SK-N-DZ (cell line): ENCODE measurements at places on chromosomes 12 and 14.

DNA sequence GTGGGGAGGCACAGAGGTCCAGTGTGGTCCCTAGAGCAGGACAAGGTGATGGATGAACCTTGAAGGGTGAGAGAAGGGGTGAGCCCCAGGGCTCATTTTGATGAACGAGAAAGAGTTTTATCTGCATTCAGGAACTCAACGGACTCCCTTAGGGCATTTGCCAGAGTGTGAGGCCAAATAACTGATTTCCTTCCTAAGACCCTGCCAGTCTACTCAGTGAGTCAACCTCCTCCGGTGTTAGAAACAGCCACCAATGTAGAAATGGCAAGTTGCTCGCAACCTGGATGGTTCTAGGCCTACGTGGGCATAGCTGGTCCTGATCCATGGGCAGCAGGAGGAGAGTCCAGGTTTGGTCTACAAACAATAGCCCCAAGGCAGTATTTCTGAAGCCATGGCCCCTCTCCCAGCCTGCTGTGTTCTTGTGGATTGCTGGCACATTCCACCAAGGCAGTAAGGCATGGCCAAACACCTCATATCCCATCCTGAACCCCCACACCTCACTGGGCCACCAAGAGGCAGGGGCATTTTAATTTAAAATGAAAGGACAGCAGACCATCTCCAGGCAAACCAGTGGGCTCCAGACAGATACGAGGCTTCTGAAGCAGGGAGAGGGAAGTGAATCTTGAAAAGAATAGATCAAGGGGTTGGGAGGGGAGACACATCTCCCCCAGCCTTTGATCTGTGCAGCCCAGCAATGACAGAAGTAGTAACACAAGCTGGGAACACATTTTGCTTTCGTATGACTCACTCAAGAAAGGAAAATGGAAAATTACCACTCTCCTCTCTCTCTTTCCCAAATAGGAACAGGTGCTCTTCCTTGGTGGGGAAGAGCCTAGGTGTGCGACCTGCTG is 25.4 kb upstream of the TESC start:
- no peak for DNase-seq

DNA sequence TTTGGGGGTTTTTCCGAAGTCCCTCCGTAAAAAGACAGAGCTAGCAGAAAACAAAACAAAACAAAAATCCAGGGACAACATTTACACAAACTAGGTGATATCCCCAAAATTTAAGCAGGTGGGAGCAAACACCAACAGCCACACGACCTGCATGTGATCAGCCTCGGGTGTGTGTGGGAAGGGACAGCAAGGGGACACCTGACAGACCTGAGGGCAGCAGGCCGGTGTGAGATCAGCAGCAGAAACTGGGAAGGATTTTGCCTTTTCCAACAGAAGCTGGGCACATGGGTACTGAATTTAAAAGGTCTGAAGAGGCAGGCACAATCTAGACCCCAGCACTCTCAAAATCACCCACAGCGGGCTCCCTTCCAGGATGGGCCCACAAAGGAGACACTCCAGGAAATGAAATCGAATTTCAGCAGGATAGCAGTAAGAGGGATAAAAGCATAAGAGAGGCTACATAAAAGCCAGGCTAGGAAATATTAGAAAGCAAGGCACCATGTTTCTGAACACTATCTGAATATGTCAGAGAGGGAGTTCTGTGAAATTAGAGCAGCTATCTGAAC is 36.5 kb upstream of the SELPLG start:
- DNase-seq, result no peak

GRCh38 chr14:79415726-79416125 is 795.6 kb downstream of the DIO2 start:
- DNase-seq, result no peak

DNA sequence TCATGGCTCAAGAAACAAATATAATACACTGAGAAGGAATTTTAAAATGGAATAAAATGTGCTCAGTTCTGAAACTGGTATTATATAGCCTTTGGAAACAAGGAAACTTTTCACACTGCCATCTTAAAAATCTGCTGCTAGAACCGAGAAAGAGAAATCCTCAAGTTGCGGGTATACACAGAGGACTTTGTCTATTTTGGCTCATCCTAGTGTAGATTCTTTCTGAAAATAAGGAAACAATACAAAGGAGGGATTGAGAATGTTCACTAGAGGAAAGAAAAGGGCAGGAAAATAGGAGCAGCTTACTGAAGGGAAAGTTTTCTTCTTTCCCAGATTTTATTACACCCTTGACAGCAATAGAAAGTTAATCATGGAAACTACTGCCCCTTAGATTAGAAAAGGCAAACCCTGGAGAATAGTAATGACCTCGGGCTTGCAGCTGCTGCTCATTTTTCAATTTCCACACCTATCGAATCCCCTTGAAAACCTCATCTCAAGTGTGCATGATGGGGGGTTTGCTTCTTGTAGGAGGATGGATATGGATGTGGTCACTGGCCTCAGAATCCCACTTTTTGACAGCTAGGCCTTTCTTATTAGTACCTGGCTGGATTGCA is 104.6 kb downstream of the DAAM1 start:
- DNase-seq, result no peak

DNA sequence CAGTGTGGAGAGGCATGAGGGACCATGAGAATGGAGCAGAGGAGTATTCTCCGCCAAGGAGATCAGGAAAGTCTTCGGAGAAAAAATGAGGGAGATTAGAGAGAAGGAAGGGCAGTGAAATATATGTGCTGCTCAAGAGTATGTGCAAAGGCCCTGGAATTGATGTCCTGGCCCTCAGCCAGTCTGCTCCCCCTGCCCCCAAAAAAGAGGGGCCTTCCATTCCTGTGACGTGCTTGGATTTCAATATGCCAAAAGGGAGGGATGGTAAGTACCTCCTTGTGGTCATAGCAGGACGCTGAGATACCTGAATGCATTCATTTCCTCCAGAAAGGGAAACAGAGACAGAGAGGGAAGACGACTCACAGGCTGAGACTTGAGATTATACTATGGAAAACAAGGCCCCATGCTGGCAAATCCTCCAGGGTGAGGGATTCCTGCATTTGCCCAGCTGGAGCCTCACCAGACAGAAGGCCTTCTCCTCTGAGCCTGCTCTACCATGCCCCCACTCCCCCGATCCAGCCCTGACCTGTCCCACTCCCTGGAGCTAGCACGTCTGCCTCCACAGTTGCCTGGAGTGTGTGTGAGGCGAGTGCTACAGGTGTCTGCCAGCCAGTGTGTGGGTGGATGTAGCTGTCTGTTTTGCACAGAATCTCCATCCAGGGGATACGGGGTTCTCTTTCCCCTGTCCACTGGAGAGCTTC is 3.9 kb upstream of the RARG start:
- no peak for DNase-seq

DNA sequence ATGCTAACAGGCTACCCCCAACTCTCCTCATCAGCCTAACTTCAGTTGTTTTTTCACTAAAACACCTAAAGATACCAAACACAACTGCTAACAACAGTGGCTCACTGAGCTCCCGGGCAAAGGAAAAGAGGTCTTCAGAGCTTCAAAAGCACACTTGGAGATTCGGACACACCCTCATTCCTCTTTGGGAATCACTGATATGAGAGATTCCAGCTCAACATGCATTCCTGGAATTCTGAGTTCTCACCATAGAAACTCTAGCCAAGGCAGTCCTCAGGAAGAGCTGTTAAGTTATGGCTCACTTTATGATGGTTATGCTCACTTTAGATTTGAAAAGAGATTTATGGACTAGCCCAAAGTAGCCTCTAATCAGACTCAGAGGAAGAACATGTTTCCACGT is 40.1 kb downstream of the STXBP6 start:
- DNase-seq, result no peak

- DNase-seq, result no peak
These were observed 67.0 kb downstream of the RBM19 start for GRCh38 chr12:113899042-113899560.

DNA sequence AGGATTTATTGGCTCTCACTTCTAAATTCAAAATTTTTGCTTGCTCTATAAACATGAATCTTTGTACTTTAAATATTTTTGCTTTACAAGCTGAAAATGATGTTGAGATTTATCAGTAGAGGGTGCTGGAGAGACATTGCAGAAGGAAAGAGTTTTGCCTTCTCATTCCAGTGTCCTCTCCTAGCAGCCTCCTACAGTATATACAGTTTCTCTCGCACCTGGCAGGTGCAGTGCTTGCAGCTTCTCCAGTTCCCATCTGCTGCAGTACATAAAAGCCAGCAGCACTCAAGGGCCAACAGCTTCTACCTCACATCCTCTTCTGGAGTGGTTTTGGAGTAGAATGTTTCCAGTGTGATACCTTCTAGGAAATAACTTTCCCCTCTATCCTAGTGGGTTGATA is 601.8 kb upstream of the ATXN7L3B start:
- DNase-seq, result peak; percentile 29

DNA sequence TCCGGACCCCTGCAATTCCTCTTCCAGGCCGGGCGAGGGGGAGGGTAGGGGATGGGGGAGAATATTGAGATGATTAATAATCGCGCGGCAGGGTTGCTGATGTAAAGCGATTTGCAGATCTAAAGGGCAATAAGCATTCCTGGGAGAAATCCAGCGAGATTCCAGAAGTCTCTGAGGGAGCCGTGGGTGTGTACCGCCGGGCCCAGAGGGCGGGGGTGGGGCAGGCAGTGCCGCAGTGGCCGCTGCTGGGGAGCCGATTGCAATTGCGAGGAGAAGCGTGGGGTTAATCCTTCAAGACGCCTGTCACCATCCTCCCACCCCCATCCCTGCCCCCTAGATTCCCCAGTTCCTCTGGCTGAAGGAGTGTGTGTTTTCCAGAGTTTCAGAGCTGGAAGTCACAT is 16.4 kb downstream of the FOS start:
- no peak for DNase-seq

DNA sequence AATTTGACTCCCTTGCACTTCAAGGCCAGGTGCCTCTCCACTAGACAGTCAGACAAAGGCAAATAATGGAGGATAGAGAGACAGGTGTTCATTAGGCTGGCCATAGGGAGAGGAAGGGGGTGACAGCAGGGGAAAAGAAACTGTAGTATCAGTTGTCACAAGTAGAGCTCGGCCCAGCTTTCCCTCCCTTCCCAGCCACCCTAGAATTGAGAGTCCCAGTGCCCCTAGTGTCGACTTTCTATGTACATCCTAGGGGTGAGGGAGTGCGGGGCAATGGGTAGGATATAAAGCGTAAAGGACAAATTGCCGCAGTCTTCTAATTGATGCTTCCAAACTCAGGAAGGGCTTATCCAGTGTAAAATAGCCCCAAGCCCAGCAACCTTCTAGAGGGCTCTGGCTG is 39.0 kb downstream of the BAZ2A start:
- DNase-seq, result no peak

- no peak for DNase-seq
These were observed 11.9 kb upstream of the DCN start for GRCh38 chr12:91194500-91194899.

GRCh38 chr14:61192989-61193388 is 88.1 kb downstream of the TMEM30B start:
- DNase-seq, result no peak

DNA sequence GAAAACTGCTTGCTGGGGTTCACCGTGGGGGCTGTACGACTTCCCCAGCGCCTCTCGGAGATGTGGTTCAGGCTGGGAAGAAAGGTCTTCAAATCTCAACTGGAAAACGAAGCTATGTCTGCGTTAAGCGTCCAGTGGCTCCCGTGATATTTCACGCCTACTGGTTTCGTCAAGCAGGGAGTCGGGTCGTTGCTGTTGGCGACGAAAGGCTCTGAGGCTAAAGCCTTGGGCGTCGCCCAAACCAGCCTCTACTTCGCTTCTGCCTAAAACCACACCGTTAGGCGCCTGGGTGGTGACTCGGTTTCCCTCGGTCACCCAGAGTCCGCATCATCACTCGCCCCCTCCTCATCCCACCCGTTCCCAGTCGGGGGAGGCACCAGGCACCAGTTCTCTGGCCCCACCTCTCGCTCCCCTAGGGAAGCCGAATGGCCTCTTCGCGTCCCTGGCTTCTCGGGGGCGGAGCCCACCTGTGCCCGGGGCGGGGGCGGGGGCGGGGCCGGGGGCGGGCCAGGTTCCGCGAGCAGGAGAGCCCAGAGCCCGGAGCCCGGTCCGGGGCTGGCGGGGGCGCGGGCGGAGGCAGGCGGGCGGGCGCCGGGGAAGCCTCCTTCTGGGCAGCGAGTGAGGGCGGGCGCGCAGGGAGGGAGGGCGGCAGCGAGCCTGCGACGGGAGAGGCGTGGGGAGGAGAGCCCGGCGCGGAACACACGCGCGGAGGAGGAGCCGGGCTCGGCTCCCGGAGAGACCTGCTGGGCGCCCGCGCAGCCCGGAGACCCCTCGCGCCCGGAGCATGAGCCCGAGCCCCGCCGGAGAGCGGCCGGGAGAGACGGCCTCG is at the start of gene B4GALNT3:
TSS of gene B4GALNT3 (plus strand) at position 510 of the 829 bp plus-strand sequence. CDS start 438 bp downstream, outside the sequence.
- peak; percentile 65 for DNase-seq

DNA sequence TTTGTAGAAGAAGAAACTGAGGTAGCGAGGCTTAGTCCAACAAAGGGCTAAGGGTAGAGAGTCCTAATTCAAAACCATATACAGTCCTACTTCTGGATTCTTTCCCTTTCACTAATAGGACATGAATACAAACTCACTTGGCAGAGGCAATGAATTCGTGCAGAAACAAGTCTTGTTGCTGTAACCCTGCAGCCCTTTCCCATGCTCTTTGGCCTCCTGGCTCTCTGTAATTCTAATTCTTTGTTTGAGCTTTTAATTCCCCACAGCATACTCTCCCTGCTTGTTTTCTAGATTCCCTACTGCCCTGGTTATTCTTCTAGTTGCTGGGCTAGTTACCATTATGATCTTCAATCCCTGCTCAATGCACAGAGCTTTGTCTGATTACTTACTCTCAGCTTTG is 381.4 kb downstream of the ETNK1 start:
- DNase-seq, result no peak

GRCh38 chr14:39433452-39433813 is 1.2 kb upstream of the FBXO33 start:
- no peak for DNase-seq

- DNase-seq, result no peak
These were observed 152.3 kb downstream of the RAD51B start for GRCh38 chr14:67971627-67972625.

DNA sequence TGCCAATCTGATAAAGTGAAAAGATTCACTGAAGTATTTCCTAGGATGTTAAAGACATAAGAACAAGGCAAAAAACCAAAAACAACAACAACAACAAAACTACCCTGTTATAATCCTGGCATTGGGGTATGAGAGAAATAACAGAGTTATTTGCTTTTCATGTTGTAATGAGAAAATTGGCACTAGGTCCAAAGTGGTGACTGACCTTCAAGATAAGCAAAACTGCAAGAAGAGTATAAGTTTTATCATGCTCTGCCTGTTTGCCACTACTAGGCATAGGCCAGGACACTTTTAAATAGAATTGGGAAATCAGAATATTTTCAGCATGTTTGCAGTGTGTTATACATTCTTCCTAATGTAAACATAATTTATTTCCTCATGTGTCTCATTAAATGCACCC is 140.1 kb upstream of the CPM start:
- DNase-seq, result no peak

- DNase-seq, result no peak
These were observed 124.5 kb downstream of the CALM1 start for GRCh38 chr14:90521084-90521929.

DNA sequence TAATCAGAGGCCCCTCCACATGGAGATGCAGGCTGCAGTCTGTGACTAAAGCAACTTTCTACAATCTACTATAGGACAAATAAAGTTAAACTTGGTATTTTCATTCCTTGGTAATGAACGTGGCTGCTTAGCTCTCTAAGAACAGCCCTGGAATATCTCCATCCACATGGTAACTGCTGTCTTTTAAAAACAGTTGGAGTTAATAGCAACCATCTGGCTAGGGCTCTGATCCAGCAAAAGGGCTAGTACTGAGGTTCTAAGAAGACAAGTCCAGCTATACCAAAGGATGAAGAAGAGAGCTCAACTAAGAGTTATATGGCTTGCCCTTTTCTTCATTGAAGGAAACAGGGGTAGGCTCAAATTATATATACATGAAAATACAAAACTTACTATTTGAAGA is 920.1 kb downstream of the FLRT2 start:
- DNase-seq, result no peak

- no peak for DNase-seq
These were observed 60.2 kb downstream of the IFT43 start for GRCh38 chr14:76045773-76046172.
